Neural crest cell (in vitro differentiated cells): ENCODE measurements at places on chromosomes 2 and 18.

DNA sequence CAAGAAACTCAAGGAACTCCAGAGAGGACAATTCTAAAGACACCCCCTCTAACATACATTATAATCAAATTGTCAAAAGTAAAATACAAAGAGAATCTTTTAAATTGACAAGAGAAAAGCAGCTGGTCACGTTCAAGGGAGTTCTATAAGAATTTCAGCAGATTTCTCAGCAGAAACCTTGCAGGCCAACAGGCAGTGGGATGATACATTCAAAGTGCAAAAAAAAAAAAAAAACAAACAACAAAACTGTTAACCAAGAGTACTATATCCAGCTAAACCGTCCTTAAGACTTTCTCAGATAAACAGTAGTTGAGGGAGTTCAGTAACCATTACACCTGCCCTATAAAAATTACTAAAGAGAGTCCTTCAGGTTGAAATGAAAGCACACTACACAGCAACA lies 33.9 kb downstream of the CCDC138 start:
- no peak for DNase-seq

- DNase-seq = no peak
Observed at GRCh38 chr2:136994793-136995192, 229.4 kb downstream of the THSD7B start.

DNA sequence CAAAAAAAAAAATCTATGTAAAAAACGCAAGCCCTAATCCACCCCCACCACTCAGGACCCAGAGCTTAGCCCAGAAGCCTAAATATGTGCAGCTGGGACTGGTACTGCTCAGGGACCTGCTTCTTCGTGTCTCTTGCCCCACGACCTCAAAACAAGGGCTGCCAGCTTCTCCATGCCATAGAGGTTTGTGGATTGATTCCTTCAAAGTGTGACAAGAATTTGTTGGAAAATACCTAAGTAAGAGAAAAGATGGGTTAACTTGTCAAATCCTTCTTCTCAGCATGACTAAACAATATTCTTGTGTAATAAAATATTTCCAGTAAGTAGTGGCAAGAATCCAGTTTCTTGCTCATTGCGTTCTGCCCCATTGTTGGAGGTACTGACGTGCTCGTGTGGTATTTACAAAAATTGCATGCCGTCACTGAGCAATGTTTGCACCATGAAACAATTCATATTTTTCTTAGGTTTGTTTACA lies 825 bp upstream of the SCYGR1 start:
- no peak for DNase-seq

GRCh38 chr18:23330423-23330822 lies 122.7 kb upstream of the RIOK3 start:
- DNase-seq = no peak

DNA sequence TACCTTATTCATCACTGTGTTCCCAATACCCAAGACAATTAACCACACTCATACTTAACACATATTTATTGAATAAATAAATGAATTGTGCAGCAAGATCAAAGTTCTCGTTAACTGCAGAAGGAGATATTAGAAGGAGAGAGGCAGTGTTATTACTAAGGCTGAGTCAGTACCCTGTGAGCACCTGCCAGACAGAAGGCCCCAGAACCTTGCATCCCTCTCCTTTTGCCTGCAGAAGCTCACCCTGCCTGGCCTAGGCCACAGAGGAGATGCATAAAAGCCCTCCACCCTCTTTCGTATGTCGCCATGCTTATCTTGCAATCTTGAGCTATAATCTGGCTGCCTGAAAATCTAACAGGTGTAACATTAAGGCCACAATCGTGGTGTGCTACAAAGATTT lies 20.5 kb upstream of the RNF149 start:
- no peak for DNase-seq

DNA sequence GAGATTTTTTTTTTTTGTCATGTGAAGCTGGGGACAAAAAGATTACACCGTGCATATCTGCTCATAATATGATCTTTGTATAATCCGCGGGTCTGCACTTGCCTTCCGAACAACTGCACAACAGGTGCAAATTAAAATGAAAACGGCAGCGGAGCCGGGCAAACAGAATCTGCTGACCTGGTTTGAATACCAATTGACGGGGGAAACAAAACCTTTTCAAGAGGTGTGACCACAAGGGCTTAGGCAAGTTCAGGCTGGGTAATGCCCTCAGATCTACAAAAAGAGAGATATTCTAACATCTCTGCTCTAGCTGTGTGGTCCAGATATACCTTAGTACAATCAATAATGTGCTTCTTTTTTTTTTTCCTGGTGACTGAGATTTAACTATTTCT lies 88.5 kb downstream of the ZEB2 start:
- DNase-seq = no peak

DNA sequence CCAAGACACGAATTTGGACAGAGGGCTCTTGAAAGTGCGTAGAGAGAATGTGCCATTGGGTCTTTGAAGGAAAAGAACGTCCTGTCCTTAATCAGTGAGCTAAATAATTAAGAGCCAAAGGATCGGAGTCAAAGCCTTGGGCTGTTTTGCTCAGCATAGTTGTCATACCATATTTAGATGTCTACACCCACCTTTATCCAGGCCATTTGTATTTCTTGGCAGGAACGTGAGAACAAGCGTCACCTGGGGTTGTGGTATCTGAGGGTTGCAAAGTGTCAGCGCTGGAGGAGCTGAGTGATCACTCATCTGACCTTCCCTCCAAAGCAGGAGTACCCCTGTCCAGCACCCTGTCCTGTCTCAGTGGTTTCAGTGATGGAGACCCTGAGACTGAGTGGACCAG lies 4.5 kb downstream of the LPIN1 start:
- DNase-seq = no peak

DNA sequence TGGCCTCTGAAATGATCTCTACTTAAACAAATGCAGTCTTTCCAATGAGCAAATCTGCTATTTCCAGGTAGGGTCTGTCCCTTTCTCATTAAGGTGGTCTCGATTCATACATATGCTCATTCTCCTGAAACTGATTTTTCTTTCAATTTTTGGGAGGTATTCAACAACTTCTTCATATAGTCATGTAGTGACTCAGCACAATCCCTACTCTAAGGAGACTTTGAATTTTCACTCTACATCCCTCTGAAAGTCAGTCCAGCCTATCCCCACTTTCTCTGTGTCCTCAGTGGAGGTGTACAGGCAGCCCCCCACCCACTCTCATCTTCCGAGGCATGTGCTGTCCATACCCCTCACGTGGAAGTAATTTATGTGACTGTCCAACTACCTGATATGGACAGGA lies 99.9 kb upstream of the ACAA2 start:
- no peak for DNase-seq

DNA sequence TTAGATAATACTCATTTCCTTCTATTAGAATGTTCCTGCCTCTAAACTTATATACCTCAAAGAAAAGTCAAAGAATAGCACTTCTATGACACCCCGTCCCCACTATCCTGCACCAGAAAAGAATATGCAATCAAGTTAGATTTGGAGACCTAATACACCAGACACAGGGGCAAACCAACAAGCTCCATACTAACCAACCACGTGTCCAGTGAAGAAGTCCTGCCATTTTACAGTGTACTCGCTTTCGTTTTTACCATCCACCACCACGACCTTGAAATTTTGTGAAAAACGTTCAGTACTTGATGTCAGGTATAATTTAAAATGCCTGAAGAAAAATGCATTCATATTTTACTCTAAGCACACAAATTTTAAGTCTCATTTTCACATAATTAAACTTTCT lies 19.1 kb downstream of the ADAM17 start:
- DNase-seq = no peak

- DNase-seq = no peak
Observed at GRCh38 chr2:160515120-160515519, 21.5 kb upstream of the RBMS1 start.

DNA sequence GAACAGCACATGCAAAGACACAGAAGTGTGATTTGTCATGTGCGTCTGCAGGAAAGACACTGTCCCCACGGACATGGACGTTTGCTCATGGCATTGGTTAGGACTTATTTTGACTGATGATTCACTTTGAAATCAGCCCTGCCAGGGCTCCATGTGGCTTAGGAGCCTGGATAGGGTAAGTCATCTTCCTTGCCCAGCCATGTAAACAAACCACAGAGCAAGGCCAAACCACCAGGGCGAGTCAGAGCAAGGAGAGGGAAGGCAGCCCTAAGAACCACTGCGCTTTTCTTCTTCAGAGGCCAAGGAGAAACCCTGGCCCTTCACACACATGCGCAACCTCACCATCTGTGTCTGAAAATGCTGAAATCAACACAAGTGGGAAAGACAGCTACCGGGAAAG lies 88.8 kb downstream of the GFPT1 start:
- DNase-seq = no peak

- no peak for DNase-seq
Observed at GRCh38 chr2:137508739-137509384, 455.4 kb upstream of the HNMT start.

DNA sequence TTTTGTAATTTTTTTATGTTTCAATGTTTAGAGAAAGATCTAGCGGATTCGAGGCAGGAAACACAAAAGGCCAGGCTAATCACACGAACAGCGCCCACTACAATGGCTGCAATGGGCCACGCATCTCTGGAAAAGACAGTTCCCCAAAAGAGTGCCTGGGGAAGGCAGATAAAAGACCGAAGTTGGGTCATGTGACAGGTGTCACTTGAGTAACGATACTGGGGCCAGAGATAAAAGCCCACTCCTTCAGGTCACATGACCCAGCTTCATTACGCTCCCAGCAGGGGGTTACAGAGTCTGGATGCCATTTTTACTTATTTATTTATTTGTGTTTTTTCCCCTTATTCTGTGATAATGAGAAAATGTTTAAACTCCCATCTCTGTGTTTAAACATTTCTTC lies 95.4 kb downstream of the CDK15 start:
- no peak for DNase-seq

DNA sequence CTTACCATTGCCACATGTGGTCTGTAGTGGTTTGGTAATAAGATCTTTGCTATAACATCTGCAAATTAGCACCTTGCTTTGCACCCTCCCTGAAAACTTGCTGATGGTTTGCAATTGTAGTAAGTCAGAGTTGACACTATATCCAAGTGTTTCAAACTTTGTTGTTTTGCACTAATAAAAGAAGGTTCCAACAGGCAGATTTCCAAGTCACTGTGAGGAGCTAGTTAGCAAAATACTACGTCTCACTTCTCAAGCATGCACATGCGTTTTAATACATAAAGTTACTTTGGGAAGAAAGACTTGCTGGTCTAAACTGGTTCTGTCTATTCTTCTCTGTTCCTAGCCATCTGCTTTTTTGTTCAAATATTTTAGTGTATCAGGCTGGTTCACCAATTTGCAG lies 103.7 kb upstream of the ZNF521 start:
- DNase-seq = no peak

GRCh38 chr2:20433249-20433648 lies 13.6 kb upstream of the RHOB start:
- DNase-seq = no peak

DNA sequence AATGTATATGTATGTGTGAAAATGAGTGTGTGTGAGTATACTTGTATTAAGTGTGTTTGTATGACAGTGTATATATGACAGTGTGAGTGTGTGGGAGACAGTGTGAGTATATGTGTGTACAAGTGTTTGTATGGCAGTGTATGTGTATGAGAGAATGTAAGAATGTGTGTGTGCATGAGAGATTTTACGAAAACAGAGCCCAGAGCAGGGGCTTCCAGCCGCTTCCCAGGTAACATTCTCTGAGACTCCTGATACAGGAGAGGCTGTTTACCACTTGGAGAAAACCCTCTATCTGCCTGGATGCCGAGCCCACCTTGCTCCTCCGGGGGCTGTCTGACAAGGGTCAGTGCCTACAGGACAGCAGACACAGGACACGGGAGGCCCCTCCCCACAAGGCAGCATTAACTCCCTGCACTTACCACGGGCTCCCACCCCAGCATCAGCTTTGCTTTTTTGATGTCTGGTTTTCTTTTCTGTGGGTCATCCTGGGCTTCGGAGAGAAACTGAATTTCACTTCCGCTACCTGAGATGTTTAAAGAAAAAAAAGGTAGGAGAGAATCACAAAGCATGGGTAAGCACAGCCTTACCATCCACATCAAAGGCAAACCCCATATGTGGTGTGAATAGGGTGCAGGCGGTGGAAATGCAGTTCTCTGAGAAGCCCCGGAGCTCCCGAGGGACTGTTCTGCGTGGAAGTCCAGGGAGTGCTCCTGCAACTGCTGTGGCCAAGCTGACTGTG lies 97.6 kb downstream of the UXS1 start:
- no peak for DNase-seq

GRCh38 chr2:64924170-64924934 lies 64.8 kb upstream of the SLC1A4 start:
- no peak for DNase-seq

DNA sequence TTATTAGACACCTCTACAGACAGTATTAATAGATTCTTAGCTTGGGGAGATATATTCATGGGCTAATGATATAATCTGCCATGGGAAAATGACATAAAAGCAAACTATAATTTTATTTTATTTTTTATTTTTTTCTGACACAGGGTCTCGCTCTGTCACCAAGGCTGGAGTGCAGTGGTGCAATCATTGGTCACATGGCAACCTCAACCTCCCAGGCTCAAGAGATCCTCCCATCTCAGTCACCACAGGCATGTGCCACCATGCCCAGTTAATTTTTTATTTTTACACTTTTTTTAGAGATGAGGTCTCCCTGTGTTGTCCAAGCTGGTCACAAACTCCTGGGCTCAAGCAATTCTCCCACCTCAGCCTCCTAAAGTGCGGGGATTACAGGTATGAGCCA lies 39.3 kb downstream of the RTN4 start:
- no peak for DNase-seq

GRCh38 chr2:223027442-223027841 lies 24.5 kb upstream of the KCNE4 start:
- DNase-seq = no peak

DNA sequence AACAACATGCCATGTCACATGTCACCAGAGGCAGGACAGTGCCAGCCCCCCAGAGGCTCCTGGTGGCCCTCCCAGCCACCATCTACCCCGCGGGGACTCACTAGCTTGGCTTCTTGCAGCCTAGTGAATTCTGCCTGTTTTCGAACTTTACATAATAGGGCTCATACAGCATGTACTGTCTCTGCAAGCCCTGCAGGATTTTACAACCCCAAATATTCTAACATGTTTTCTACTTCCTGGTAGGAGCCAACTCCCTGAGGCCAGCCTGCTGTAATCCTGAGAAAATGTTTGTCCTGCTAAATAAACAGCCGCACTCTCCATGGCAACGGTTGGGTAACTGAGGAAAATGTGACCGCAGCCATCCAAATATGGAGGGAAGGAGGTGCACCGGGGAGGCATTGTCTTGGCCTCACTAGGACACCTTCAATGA lies 2.7 kb downstream of the PER2 start:
- DNase-seq = peak; percentile 28

DNA sequence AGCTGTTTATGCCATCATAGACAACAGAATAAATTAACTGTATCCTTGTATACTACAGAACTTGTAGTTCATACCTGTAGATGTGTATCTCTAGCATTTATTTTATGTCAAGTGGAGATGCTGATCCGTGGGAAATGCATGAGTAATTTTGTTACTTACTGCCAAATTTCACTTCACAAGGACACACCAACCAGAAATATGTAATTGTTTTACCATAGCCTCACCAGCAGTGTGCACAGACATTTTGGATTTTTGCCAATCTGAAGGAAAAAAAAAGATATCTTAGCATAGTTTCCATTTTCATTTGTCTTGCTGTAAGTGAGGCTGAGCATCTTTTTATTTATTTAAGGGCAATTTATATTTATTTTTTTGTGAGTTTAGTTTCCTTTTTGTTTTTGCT lies 265.1 kb upstream of the OSR1 start:
- no peak for DNase-seq

GRCh38 chr2:47704287-47704686 lies 78.7 kb upstream of the MSH6 start:
- DNase-seq = no peak
